ENCODE measurements at places on chromosomes 16 and 17.
A peak's percentile ranks its signal among the peaks of the same experiment; 100 is the strongest.

GRCh38 chr16:80019395-80019794 lies 418.9 kb upstream of the MAF start:
- DNase-seq = no peak

GRCh38 chr17:21239680-21240368 lies 13.4 kb downstream of the NATD1 start:
- DNase-seq = peak; percentile 65

DNA sequence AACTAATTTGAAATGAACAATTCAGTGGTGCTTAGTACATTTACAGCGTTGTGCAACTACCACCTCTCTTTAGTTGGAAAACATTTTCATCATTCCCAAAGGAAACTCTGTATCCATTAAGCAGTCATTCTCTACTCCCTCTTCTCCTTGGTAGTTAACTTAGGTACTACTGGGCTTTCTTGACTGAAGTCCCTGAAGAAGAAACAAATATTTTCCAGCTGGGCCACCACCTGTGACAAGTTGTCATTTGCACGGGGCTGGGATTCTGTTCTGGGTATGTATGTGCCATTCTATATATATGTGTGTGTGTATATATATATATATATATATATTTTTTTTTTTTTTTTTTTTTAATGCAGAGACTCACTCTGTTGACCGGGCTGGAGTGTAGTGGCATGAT lies 15.4 kb upstream of the RMI2 start:
- no peak for DNase-seq

DNA sequence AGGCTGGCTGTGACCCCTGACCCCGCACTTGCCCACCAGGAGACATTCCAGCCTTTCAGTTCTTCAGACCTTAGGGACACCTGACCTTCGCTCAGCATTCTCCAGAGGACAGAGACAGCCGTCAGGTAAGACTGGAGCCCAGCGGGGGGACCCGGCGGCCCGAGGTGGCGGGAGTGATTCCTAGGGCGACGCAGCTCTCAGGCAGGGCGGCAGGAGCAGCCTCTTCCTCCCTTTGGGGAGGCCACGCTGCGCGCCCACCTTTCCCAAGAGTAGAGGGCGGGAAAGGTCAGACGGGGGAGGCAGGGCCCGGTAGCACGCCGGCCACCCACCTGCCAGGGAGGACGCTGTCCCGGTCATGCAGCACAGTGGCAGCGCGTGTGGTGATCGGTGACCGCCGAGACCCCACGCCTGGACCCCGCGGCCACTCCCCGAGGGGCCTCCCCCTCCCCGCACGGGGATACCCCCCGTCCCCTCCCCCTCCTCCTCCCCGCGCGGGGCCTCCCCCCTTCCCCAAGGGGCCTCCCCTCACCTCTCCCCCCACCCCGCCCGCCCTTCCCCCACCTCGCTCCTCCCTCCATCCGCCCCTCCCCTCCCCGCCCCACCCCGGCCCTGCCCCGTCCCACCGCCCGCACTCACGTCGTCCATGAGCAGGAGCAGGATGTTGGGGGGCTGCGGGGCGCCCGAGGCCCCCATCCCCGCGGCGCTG lies 472 bp downstream of the GALNS start:
- DNase-seq = peak; percentile 40

- no peak for DNase-seq
Measured at GRCh38 chr16:84985079-84986065, 26.0 kb downstream of the ZDHHC7 start.

DNA sequence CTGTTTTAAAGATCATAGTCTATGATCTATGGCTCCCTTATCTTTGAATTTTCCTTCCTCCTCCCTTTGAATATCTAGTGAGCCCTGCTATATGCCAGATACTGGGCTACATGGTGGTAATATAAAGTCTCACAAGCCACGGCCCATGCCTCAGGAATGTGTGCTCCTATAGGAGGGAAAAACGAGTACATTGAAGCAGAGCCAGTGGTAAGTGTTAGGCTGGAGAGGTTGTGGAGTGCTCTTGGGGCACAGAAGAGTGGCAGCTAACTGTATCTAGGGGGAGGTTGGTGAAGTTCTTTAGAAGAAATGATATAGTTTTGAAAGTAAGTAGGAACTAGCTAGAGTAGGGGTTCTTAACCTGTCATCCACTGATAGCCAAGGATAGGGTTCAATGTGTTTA lies 105.8 kb upstream of the PMFBP1 start:
- DNase-seq = no peak

DNA sequence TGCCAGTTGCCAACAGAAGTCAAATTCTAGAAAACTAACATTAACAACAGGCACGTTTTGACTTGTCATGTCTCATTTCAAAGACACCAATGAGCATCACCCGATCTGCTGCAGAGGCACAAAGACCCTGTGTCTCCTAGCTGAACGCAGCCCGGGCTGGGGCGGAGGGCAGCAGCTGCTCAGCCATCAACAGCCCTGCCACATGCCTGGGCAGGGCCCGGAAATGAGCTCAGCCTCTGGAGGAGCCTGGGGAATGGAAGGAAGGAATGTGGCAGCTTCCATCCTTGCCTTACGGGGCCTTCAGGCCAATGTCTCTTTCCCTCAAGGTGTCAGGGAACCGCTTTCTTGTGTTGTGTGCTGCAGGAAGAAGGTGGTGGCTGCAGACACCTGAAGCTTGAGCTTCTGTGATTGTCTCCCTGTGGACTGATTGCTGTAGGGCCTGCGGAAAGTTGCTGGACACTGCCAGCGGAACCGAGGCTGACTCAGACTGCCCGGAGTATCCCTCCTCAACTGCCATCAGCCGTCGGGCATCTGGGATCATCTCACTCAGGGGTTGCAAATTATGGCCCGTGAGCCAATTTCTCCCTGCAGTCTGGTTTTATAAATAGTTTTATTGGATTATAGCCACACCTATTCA lies 7.3 kb downstream of the CDH13 start:
- DNase-seq = no peak

- no peak for DNase-seq
Measured at GRCh38 chr16:6593799-6594198, 738.8 kb upstream of the RBFOX1 start.

GRCh38 chr16:72815348-72816318 lies 232.3 kb downstream of the ZFHX3 start:
- no peak for DNase-seq

DNA sequence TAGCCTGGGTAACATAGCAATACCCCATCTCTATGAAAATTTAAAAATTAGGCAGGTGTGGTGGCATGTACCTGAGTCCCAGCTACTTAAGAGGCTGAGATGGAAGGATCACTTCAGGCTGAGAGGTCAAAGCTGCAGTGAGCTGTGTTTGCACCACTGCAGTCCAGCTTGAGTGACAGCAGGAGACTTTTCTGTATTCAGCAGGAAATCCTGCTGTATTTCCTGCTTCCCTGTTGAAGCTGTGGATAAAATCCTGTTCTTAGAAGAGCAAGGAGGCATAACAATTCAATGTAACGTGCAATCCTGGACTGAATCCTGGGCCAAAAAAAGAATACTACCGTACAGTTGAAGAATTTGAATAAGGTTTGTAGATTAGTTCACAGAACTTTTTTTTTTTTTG lies 62.2 kb downstream of the FBXL20 start:
- no peak for DNase-seq

DNA sequence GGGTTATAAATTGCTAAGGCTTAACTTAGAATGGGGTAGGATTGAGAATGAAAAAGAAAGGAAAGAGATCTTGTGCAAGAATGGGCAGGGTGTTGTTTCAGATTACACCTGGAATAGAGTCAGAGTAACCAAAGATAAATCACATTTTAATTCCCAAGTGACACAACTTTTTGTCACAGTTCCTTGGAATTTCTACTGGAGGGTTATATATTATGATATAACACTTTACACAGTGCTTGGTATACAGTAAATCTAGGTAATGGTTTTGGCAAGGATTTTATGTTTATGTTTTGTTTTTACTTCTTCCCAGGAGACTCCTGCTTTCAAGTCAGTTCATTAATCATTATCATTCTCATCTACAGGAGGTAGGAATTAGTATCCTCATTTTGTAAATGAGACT lies 115.7 kb upstream of the KCNJ16 start:
- no peak for DNase-seq

GRCh38 chr17:17300624-17301568 lies 2.3 kb upstream of the NT5M start:
- peak; percentile 76 for DNase-seq

DNA sequence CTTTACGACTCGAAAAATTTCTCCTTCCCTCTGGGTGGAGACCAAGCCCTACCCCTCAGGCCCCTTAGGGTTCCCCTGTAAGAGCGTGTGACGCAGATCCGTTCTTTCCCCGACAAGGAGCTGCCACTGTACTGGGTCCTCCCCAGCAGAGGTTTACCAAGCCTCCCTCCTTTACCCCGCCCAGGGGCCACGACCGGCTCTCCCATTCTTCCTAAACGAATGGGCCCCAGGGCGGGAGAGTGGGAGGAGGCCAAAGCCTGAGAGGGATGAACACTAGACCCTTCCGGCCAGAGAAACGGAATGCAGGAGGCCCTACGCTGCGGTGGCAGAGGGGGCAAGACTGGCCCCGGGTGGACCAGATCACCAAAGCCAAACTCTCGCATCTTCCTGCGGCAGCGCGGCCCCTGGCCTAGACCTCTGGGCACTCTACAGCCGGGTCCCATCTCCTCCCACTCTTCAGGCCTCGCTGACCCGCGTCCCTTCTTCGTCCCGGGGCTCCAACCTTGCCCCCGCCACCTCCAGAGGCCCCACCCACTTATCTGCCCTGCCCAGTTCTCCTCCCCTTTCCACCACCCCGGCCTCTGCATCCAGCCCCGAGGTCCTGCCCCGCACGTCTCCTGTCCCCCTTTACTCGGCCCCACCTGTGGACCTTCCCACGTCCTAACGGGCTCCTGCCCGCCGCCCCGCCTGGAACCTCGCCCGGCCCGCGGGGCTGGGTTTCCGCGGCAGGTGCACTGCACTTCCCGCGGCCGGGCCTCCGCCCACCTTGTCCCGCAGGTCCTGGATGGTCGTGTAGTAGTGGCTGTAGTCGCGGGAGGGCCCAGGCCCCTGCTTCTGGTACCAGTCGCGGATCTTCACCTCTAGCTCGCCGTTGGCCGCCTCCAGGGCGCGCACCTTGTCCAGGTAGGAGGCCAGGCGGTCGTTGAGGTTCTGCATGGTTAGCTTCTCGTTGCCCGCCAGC lies 765 bp downstream of the KRT19 start:
- DNase-seq = peak; percentile 72

DNA sequence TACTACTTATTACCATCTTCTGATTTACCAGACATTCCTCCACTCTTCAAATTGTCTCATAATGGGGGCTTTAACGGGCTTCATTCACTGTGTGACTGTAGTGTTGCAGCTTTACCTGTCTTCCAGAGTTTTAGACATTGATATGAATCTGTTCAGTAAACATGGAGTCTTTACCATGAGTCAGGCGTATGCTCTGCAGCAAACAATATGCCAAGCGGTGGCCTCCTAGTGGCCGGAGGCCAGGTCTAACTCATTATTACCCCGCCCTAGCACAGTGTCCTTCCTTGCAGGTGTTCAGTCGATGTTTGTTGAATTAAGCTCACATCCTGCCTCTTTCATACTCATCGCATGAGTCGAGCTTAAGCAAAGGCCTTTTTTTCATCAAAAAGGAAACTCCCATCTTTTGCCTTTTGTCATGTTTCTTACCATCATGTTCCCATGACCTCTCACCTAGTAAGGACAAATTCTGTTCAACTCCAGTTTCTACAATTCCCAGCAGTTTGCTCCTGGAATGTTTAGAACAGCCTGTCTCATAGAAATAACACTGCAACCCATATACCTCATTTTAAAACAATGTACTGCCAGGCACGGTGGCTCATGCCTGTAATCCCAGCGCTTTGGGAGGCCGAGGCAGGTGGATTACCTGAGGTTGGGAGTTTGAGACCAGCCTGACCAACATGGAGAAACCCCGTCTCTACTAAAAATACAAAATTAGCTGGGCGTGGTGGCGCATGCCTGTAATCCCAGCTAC lies 39.4 kb downstream of the TUBD1 start:
- no peak for DNase-seq

DNA sequence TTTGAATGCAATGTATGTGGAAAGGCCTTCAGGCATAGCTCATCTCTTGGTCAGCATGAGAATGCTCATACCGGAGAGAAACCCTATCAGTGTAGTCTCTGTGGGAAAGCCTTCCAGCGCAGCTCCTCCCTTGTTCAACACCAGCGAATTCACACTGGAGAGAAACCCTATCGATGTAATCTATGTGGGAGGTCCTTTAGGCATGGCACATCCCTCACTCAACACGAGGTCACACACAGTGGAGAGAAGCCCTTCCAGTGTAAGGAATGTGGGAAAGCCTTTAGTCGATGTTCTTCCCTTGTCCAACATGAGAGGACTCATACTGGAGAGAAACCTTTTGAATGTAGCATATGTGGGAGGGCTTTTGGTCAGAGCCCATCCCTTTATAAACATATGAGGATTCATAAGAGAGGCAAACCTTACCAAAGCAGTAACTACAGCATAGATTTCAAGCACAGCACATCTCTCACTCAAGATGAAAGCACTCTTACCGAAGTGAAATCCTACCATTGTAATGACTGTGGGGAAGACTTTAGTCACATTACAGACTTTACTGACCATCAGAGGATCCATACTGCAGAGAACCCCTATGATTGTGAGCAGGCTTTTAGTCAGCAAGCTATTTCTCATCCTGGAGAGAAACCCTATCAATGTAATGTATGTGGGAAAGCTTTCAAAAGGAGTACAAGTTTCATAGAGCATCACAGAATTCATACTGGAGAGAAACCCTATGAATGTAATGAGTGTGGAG lies 24.7 kb downstream of the ZFP90 start:
- DNase-seq = peak; percentile 5

- DNase-seq = no peak
Measured at GRCh38 chr17:40538019-40538935, 27.0 kb downstream of the CCR7 start.

GRCh38 chr17:44921122-44921882 lies 6.0 kb upstream of the GFAP start:
- DNase-seq = no peak

- no peak for DNase-seq
Measured at GRCh38 chr17:79914813-79915740, 75.8 kb upstream of the CBX4 start.

GRCh38 chr16:89801800-89802199 lies 14.6 kb downstream of the FANCA start:
- DNase-seq = no peak

DNA sequence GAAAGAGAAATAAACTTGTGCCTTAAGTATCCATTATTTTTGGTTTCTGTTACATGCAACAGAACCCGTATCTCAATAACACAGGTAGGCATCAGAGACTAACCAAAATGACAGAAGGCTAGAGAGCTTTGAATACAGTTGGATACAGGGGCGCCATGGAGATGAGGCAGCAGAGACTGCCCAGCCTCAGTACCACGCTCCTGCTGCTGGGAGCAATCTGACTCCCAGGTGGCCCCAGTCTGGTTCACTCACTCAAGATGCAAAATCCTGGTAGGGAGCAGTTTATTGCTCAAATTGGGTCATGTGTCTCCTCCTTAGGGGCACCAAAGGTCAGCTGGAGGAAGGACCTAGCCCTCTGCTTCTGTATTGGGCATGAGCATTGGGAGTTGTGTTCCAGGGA lies 218.9 kb downstream of the USP22 start:
- DNase-seq = no peak

GRCh38 chr17:78903101-78903779 lies at the start of gene CEP295NL:
TSS of gene CEP295NL (minus strand) at chr17:78903201. CDS start at chr17:78901828, 1,373 bp downstream.
- DNase-seq = no peak
